Kasumi-1 (cell line): ENCODE measurements at places on chromosomes 4 and X.
A peak's percentile ranks its signal among the peaks of the same experiment; 100 is the strongest.

DNA sequence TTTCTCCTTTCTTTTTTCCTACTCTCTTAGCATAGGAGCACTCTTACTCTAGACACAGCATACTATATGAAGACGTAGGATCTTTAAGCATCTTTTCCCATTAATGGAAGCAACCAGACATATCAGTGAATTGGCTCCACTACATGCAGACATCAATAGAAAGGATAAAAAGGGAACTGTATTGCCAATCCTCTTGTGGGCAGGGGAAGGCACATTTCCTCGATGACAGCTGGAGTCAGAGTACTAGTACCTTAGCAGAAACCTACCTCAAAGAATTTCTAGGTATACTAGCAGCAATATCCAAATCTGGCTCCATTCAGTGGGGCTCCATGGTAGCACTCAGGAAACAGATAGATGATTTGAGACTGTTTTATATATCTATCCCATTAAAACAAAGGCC lies 20.1 kb downstream of the CYBB start:
- DNase-seq: no peak

- DNase-seq: peak; percentile 100
Observed at GRCh38 chrX:49190821-49191573, 4.8 kb upstream of the PRICKLE3 start.

DNA sequence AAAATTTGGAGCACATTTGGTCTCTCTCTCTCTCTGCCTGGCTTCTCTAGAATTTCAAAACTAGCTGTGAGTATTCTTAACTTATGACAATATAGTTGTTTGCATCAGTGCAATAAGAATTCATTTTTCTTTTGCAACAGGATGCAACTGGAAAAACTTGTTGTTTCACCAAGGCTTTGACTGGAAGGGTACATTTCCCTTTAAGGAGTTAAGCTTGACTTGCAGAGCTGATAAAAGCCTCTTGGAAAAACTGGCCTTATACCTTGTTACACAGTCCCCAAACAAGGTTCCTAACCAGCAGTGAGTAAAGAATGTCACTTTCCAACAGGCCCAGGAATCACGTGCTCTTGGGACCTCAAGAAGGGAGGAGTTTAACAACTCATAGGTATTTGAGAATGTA lies 25.9 kb upstream of the ZNF718 start:
- DNase-seq: no peak

GRCh38 chr4:55707507-55707906 lies 71.4 kb upstream of the NMU start:
- DNase-seq: no peak

DNA sequence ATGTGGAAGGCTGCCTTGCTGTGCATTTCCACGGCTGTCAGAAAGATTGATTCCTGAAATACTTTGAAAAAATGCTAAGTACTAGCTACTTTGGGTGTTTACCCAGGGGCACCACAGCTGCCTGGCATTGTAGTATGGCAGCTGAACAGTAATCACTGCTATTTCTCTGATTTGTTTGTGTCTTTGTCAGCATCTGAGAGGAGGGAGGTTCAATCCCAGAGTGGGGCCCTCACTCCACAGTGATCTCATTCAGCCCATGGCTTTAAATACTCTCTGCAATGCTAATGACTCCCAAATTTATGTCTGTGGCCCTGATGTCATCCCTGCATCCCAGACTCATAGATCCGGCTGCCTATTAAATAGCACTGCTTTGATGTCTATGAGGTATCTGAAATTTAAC lies 575.3 kb upstream of the MAGEB2 start:
- no peak for DNase-seq

DNA sequence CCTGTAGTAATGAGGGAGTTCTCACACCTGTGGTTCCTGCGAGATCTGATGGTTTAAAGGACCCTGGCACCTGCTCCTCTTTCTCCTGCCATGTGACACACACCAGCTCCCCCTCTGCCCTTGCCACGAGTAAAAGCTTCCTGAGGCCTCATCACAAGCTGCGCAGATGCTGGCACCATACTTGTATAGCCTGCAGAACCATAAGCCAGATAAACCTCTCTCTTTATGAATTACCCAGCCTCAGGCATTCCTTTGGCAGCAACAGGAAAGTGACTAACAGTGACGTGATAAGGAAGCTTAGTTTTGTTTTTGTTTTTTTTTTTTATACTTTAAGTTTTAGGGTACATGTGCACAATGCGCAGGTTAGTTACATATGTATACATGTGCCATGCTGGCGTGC lies 130.9 kb downstream of the AFAP1 start:
- no peak for DNase-seq

- no peak for DNase-seq
Observed at GRCh38 chr4:52051213-52051614, at the start of gene SPATA18. TSS of gene SPATA18 (plus strand) at chr4:52051304. CDS start at chr4:52051705, 401 bp downstream.
